ENCODE measurements at places on chromosomes 7 and 10.

DNA sequence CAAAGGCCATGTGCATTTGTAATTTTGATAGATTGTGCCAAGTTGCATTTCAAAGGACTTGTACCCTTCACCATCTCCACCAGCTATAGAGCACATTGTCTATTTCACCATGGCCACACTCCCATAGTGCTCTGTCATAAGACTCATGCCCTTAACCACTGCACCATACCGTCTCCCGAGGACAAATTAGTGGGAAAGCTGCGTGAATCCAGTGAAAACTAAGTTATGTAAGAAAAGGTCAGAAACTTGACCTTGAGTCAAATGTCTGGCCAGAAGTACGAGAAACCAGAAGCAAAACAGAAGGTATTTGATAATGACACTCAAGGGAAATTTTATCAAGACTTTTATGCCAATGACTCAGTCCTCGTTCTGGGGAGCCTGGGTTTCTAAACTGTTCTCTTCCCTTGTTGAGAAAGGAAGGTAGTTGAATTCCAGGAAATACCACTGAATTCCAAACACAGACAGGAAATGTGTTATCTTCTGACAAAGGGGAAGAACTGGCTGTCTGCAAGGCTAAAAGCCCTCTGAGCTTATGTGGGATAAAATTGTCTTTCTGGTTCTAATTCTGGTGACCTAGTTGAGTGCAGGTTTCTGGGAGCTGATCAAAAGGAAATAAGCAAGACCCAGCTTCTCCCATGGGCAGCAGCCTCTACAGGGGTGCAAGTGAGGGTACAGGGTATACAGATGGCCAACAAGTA is 49.7 kb downstream of the CDK1 start:
- no peak for DNase-seq

- no peak for DNase-seq
Observed at GRCh38 chr10:70222340-70222794, 10.9 kb downstream of the PPA1 start.

GRCh38 chr7:918441-919113 is 35.9 kb downstream of the ADAP1 start:
- DNase-seq = no peak

DNA sequence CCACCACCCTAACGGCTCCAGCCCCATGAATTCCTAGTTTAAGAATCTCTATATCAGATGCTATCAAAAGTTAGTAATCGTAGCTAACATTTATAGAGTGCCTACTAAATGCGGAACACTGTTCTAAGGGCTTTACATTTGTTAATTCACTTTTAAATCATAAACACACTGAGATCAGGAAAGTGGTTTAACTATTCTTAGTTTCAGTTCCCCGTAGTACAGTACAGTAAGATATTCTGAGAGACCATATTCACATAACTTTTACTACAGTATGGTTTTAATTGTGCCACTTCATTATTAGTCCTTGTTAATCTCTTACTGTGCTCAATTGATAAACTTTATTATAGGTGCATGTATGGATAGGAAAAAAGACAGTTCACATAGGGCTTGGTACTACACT is 22.5 kb downstream of the SYPL1 start:
- DNase-seq = no peak

DNA sequence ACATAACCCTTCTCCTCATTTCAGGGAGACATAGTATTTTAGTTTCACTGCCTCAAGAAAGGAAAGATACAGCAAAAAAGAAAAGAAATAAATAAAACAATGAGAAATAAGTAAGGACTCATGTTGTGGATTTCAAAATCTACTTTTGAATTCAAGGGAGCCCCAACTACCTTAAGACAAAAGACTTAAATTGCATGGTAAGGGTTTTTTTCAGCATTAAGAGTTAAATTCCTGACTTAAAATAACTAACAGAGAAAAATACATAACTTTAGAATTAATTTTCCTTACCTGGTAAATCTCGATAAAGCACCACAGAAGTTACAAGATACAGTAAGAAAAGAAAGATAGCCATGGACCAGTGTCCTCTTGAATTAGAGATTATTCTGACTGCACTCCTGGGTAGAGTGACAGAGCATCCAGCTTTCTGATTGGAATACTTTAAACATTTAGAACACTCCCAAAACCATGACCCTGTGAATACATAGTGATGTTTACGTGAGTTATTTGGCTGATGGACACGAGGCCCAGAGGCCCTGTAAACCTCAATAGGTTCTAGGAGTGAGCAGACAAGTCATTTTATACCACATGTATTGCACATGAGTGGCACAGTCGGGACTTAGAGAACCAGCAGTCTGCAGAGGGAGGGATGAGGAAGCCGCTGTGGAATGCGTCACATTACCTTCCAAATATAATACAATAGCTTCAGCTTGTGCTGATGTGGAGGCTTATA is 292.5 kb upstream of the SEMA3C start:
- no peak for DNase-seq

DNA sequence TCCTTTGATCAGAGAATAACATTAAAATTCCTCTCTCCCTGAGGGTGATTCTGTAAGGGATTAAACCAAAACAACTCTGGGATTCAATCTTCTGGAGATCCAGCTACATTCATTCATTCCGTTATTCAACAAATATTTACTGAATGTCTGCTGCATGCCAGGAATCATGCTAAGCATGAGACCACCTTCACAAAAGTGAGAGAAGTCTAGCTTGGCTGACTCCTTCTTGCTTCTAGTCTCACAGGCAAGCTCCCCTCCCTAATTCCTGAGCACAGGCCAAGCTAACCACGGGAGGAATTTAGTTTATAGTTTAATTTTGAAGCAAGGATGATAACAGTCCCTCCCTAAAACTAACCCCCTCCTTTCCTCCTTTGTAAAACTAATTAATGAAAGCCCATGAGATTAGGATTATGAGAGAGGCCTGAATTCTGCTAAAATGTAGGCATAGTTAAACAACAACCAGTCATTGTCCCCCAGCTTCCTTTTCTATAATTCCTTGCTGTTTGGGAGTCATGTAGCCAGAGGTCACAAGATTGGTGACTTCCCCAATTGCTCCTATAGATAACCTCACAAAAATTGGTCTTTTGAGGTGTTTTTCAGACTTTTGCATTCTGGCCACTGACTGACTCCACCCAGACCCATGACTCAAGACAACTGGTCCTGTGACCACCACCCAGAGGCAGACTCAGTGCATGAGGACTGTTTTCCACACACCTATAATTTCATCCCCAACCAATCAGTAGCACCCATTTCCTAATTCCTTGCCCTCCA is 113.5 kb downstream of the ITGB8 start:
- DNase-seq = no peak
